ENCODE measurements at places on chromosomes 5 and 9.

GRCh38 chr9:79812099-79812498 is 240.3 kb downstream of the TLE4 start:
- no peak for DNase-seq

DNA sequence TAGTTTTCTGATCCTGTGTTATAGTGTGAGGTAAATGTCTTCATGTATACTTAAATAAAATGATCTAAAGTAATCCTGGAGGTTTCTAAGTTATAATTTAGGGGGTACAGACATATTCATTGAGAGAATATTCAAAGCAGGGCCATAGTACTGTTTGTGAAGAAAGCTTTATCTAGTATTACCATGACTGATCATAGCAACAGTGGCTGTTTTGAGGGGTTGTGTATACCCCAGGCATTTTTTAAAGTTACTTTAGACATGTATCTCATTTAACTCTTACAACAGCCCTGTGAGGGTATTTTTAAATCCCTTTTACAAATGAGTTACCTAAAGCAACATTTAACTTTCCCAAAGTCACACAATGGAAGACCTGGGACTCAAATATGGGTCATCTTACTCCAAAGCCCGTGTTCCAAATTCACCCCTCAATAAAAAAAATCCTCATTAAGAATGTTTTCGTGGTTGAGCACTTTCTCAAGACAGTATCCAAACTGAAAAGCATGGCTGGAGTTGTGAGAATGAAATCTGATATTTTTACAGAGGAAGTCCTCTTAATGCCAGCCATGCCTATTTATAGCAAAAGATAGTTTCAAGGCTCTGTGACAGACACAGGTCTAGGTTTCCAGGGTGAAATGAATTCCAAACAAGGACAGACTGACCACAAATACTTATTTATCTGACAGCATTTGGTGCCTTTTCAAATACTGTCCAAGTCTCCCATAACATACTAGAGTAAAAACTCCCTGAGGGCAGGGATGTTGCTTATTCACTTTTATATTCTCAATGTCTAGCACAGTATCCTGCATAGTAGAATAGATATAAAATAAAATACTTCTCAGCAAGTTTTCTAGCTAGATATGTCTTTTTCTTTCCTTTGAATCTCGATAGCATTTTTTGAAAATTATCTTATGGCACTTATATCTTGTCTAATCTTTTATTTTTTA is 10.4 kb downstream of the STOM start:
- no peak for DNase-seq

DNA sequence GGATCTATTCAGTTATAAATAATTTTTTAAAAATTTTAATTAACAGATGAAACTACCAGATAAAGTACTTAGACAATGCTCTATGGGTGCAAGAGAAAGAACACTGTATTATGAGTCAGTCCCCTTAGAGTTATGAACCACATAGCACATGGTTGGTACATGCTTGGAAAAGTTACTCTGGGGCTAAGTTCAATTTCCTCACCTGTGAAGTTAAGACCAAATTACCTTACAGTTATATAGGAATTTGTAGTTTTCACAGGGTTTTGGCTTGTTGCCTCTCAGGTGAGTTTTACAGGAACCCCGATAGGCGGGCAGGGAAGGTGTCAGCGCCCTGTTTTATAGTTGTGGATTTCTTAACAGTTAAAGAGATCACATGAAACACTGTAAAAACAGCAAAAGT is 1.2 kb downstream of the PANK3 start:
- no peak for DNase-seq

GRCh38 chr5:58410441-58410840 is 49.4 kb downstream of the PLK2 start:
- DNase-seq, result no peak

- no peak for DNase-seq
These were observed 60.9 kb downstream of the ZNF354C start for GRCh38 chr5:179120951-179121666.

GRCh38 chr9:93120846-93121315 is 13.2 kb downstream of the NINJ1 start:
- no peak for DNase-seq

- DNase-seq, result no peak
These were observed 33.0 kb upstream of the ARHGAP26 start for GRCh38 chr5:142737179-142737578.

- peak; percentile 35 for DNase-seq
These were observed 296.5 kb downstream of the ARHGAP26 start for GRCh38 chr5:143066556-143067281.

DNA sequence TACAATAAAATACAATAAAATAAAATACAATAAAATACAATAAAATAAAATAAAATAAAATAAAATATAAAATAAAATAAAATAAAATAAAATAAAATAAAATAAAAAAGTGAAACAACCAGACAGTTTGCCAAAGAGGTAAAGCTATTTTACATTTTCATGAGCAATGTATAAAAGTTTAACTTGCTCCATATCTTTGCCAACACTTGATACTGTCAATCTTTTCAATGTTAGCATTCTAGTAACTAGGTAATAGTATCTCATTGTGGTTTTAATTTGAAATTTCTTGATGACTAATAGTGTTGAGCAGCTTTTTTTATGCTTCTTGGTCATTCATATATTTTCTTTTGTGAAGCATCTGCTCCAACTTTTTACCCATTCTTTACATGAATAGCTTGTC is 17.3 kb downstream of the TTC33 start:
- no peak for DNase-seq

DNA sequence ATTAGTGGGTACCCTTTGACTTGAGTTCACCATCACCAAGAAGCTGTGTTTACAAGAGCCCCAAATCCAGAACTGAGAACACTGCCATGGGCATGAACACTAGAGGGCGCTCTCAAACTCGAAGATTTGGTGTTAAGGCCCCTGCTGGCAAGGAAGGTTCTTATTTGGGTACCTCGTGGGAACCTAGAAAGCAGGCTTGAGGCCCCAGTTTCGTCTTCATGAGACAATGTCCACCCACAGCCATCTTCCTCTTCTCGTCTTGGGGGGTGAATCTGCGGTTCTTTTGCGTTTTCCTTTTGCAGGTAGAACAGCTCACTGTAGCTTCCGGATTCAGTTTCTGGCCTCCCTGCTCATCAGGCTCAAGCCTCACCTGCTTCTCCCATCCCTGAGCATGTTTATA is 184.0 kb downstream of the SEMA5A start:
- DNase-seq, result no peak

DNA sequence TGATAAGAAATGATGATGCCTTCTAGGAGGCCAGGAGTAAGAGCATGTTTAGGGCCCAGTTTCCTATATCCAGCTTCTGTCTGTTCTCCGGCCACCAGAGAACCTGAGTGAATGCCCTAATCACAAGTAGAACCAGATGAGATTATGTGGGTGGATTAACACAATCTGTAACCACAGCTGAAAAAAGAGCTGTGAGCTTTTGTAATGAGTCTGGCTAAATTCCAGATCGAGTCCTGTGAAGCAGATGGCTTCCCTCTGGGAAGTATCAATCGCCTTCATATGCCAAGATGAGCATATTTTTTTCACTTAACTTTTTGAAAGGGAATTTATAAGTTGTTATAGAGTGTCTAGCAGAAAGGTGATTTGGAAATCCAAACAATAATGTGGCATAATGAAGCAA is 99.8 kb downstream of the NNT start:
- no peak for DNase-seq

DNA sequence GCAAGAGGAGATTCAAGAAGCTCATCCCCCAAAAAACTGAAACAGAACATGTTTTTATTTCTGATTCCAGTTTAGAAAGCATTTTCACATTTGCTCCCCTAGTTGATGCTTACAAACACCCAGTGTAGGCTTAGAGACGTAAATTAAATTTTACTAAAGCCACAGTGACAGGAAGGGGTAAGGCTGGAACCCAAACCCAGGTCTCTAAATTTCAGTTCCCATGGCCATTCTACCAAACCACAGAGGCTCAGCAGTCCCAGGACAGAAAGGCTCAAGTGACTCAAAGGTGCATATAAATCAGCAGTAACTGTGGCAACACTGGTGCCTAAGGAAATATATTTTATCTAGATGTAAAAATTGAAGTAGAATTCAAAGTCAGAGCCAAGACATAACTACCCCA is 128.7 kb downstream of the CEP120 start:
- no peak for DNase-seq

- DNase-seq, result no peak
These were observed 45.7 kb upstream of the SPATA31C2 start for GRCh38 chr9:88183798-88184495.

- DNase-seq, result no peak
These were observed 515 bp upstream of the F2R start for GRCh38 chr5:76715486-76715735.

- DNase-seq, result no peak
These were observed 53.6 kb upstream of the CDH18 start for GRCh38 chr5:20041326-20042274.

DNA sequence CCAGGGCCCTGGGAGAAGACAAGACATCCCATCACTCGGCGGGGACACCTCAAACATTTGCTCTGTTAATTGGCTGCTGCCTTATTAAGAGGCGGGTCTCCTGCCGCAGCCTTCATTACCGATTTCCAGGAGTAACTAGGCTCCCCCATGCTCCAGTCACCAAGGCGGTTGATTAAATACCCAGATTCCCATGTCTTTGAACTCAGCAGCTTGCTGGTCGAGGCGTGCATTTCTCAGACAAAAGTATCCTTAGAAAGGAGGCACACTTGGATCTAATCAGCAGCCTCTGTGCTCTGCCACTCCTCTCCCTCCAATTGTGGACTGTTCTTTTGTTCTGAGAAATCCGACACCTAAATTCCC is 228.8 kb downstream of the FSTL4 start:
- DNase-seq, result no peak

DNA sequence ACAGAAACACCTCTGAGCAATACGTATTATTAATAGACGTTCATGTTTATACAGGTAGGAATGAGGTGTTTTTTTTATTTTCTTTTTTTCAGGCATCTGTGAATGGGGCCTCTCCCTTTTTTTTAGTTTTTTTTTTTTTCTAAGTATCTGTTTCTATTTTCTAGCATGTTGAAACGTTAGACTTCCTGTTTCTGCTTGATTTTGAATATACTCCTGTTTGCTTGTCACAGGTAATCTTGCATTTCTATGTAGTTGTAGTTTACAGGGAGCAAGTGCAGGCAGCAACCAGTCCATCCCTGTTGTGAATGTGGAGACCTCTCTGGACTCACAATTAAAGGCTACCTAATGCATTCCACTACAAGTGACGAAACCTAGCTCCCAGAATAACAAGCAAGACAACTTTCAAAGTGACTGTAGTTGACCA is 22.8 kb upstream of the TNFAIP8 start:
- no peak for DNase-seq

DNA sequence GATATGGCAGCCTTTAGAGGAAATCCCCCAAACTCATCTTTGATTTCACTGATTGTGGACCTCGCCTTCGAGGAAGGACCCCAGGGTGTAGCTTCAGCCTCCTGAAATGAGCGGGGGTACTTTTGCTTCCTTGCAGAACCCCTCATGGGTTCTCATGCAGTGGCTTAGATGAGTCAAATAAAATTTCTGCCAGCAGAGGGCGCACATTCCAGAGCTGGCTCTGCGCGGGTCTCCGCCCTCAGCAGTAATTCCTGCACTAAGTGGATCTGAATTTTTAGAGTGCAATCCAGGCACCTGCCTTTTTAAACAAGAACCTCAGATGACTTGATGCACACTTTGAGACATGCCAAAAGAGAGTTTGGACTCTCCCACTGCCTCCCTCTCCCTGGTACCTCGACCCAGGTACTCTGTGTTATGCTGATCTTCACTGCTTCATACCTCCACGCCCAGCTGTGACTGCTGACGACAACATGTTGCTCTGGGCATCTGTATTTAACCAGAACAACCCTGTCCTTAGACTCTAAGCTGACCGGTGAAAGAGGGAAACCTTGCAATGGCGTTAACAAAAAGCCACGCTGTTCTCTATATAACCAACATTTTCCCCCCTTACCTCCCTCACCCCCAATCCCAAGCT is 7.3 kb downstream of the EGFLAM start:
- DNase-seq, result peak; percentile 37

- no peak for DNase-seq
These were observed 105.6 kb downstream of the PLCXD3 start for GRCh38 chr5:41404757-41405156.

DNA sequence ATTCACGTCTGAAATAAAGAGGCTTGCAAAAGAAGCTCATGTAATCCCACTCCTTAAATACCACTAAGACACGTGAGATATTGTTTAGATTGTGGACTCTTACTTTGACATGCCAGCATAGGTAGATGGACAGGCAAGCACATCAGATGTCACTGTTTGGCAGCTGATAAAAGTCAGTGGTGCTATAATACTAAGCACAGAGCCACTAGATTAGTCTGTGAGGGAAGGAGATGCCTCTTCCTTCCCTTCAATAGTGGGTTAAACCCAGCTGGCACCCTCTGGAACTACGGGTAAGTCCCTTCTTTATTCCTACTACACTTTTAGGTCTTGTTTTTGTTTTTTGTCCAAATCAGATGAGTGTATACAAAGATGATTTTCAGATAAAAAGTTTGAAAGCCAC is at the start of gene MYOT:
Gene MYOT (plus strand): TSS at position 197 of the 400 bp plus-strand sequence. CDS start 2,792 bp downstream, outside the sequence.
- DNase-seq, result no peak

GRCh38 chr5:32973646-32974045 is 262.5 kb downstream of the NPR3 start:
- DNase-seq, result no peak

GRCh38 chr5:82244854-82245635 is 33.1 kb downstream of the RPS23 start:
- DNase-seq, result no peak

DNA sequence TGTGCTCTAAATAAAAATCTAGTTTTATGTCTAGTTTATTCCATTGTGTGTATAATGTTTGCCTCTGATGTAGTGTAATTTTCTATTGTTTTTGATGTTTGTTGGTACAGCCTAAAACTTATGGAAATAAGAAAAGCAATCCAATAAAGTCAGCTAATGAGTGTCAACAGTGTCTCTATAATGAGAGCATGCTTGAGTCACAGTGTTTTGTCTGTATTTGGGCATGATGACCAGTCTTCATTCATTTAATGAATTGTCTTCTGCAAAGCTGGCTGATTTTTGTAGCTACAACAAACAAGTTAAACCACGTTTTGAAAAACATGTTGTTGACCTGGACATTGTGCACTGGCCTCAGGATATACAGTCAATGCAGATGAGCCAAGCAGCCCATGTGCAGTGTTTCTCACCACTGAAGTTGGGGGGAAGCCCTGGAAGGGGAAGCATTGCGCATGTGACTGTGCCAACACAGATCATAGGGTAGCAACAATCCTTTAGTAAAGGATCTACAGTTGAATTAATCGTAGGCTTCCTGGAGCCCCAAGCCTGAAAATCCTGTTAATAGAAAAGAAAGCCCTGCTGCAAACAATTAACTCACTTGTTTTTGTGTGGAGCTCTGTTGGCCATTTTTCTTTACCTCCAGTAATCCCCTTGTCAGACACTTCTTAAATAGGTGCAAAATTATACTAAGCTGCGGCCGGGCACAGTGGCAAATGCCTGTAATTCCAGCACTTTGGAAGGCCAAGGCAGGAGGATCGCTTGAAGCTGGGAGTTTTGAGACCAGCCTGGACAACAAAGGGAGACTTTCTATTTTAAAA is 88.0 kb downstream of the INIP start:
- no peak for DNase-seq

GRCh38 chr9:89023740-89024139 is 32.5 kb downstream of the S1PR3 start:
- DNase-seq, result no peak

- no peak for DNase-seq
These were observed 28.1 kb downstream of the PDE6A start for GRCh38 chr5:149916334-149917072.

- DNase-seq, result no peak
These were observed 2.9 kb upstream of the GPRIN1 start for GRCh38 chr5:176612855-176613254.

Measured in stimulated activated CD4-positive, alpha-beta T cell treated with anti-CD3 and anti-CD28 coated beads, Interleukin-12 subunit alpha, Interleukin-12 subunit beta, amount 100 ng/mL, for 4 hours (primary cell).